ENCODE measurements at places on chromosomes 11 and 22. TPM values are rescaled to one million over a fixed set of nuclear protein-coding genes. Genes with fewer than 3 reads are reported as not detected.

Gene CCS
- 28.3 TPM for total RNA-seq

Gene YPEL4
- 0.47 TPM for total RNA-seq

Gene RIMBP3C
- total RNA-seq, result 0.05 TPM

- DNase-seq, result no peak
Measured at GRCh38 chr11:120747850-120748814, 236.6 kb downstream of the GRIK4 start.

Data from left cardiac atrium (tissue), 4 donors.